ENCODE measurements at places on chromosomes 16 and 17.

- no peak for DNase-seq
These were observed 110.3 kb downstream of the BANP start for GRCh38 chr16:88061346-88062110.

- DNase-seq = no peak
These were observed 19.7 kb upstream of the CDR2 start for GRCh38 chr16:22394121-22394520.

GRCh38 chr17:59620518-59621259 lies 994 bp downstream of the CLTC start:
- peak; percentile 43 for DNase-seq

DNA sequence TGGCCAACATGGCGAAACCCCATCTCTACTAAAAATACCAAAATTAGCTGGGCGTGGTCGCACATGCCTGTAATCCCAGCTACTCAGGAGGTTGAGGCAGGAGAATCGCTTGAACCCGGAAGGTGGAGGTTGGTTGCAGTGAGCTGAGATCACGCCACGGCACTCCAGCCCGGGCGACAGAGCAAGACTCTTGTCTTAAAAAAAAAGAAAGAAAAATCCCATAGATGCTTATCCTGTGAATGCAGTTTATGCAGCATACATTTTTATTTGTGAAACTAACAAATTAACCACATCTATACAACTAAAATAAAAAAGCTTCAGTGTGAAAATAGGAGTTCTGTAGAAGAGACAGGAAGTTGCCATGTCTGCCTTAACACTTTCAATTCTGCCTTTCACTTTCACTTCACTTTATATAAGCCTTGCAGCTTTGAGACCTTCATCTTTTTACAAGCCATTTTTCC lies 7.1 kb downstream of the IGSF6 start:
- DNase-seq = peak; percentile 25

- DNase-seq = no peak
These were observed 5.6 kb downstream of the ALOX12 start for GRCh38 chr17:7001318-7001961.

- DNase-seq = peak; percentile 66
These were observed 339.8 kb upstream of the PSMD7 start for GRCh38 chr16:73956587-73957494.

DNA sequence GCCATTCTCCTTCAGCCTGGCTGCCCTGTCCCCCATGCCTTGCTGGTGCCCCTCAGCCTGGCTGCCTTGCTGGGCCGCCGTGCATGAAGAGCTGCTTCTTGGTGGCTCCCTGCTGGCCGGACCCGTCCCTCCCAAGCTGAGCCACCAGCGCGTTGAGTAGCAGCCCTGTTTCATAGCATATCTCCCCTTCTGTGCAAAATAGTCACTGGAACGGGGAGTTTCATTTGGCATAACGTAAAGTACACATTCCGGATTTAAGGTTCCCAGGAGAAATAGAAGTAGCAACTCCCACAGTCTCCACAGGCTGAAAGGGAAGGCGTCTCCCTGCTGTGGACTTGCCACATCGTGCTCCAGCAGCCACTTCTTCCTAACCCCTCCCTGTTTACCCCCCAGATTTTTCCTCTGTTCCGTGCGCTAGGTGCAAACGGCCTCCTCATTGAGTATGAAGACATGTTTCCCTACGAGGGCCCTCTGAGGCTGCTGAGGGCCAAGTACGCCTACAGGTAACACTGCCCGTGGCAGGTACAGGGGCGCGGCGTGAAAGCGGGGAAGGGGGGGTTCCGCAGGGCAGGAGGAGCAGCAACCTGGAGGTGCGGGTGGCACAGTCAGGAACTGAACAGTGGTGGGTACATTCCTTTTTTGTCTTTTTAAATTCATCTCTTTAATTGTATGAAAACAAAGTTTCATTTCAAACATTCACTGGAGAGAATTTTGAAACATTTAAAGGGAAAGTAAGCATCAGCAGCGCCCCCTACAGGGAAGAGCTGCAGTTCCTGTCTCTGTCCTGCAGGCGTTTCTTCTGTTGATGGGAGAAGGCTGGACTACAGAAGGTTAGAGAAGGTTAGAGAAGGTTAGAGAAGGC lies 5.8 kb upstream of the OGFOD3 start:
- peak; percentile 75 for DNase-seq

GRCh38 chr17:47222047-47222446 lies 12.9 kb downstream of the MYL4 start:
- DNase-seq = no peak

DNA sequence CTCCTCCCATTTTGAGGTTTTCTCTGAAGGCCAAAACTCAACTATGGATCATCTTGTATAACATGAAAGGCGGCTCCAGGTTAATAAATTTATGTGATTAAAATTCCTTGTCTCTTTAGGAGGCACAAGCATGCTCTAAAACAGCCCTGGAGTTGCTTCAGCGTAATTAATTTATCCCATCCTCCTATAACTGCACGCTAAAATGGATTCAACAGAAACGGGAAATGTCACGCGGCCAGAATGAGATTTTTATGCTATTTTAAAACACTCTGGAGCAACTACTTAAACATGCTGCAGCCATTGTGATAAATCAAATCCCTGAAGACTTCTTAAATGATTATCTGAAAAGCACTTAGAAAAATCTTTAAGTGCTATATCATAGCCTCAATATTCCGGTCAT lies 106.6 kb downstream of the ADAMTS18 start:
- DNase-seq = no peak

- DNase-seq = no peak
These were observed 4.1 kb downstream of the PECAM1 start for GRCh38 chr17:64386412-64387144.

- no peak for DNase-seq
These were observed 304.6 kb upstream of the FOXF1 start for GRCh38 chr16:86205521-86206245.

- DNase-seq = no peak
These were observed 149.2 kb downstream of the MAF start for GRCh38 chr16:79451196-79451816.

GRCh38 chr17:2175294-2175628 lies 120.4 kb downstream of the HIC1 start:
- DNase-seq = no peak

DNA sequence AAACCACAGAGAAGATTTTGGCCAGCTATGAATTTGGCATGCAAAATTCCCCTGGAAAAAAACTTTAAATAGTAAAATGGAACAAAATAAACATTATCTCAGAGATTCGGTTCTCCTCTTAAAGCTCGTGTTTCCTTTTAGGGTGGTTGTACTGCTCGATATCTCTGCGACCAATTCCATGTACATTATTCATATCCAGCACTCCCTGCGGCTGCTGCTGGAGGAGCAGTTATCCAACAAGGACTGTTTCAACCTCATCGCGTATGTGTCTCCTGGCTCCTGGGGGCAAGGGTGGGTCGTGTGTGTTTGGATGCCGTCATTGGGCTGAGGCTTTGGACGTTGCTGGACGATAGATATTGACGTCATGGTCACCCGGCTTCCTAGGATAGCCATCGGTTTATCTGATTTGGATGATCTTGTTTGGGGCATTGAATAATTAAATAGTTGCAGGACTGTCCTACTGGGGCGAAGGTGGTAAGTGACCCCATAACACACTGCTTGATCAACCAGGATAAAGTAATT lies 33.8 kb downstream of the VWA3A start:
- no peak for DNase-seq

DNA sequence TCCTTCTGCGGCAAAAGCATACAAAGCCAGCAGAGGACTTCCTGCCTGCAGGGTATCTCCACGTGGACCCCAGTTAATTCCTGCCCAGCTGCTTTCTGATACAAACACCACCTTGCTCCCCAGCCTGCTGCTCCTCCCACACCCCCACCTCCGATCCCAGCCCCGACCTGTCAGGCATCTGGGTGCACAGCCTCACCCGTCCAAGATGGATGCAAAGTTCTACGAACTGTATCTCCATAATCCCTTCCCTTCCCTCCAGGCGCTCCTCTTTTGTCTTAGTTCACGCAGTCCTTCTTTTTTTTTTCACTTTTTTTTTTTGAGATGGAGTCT lies 15.6 kb upstream of the FOXJ1 start:
- DNase-seq = no peak

DNA sequence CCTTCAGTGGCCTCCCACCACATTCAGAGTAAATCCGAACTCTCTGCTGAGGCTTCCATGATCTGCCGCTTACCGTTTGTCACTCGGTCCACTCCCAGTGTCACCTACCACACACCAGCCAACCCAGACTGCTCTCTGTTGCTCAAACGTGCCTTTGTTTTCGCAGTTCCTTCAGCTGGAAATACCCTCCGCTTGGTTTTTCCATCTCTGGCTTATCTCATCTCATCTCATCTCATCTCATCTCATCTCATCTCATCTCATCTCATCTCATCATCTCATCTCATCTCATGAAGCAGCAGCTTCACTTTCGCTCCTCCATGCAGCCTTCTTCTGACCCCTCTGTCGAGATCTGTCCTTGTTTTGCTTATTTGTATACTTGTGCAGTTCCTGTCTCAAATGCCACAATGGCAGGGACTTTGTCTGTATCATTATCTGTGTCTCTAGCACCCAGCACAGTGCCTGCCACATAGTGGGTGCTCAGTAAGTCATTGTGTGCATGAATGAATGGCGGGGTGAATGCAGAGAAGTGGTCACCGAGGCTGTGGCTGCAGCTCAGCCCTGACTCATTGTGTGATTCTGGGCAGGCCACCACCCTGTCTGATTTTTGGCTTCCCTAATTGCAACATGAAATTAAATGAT lies 3.8 kb upstream of the SNX20 start:
- no peak for DNase-seq

GRCh38 chr17:3026125-3026855 lies 37.1 kb downstream of the OR1D5 start:
- DNase-seq = no peak

DNA sequence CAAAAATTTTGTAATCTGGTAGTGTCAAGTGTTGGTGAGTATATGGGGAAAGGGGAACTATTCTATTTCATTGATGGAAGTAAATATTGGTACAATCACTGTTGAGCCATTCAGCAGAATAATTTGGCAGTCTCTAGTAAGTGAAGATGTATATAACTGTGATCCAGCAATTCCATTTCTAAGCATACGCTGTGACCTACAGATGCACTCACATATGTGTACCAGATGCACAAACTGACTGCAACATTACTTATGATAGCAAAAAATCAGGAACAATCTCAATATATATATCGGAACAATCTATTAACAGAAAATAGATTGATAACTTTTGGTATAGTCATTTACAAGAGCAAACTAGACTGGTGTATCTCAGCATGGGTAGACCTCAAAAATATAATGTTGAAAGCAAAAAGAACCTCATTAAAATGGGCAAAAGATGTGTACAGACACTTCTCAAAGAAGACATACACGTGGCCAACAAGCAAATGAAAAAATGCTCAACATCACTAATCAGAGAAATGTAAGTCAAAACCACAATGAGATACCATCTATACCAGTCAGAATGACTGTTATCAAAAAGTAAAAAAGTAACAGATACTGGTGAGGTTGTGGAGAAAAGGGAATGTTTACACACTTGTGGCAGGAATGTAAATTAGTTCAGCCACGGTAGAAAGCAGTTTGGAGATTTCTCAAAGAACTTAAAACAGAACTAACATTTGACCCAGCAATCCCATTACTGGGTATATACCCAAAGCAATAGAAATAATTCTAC lies 20.7 kb downstream of the ADAP2 start:
- no peak for DNase-seq

DNA sequence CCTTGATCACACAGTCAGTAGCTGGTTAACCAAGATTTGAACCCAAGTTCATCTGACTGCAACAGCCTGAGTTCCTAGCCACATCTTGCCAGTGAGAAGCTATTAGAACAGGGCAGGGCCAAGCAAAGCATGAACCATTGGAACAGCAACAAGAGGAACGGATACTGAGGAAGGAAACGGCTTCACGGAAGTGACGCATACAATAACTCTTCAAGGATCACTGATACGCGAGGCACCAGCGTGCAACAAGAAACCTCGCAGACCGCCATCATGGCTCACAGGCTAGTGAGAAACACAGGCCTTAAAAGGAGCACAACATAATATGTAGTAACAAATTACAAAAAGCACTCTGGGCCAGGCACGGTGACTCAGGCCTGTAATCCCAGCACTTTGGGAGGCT lies 114.9 kb downstream of the CDYL2 start:
- no peak for DNase-seq

DNA sequence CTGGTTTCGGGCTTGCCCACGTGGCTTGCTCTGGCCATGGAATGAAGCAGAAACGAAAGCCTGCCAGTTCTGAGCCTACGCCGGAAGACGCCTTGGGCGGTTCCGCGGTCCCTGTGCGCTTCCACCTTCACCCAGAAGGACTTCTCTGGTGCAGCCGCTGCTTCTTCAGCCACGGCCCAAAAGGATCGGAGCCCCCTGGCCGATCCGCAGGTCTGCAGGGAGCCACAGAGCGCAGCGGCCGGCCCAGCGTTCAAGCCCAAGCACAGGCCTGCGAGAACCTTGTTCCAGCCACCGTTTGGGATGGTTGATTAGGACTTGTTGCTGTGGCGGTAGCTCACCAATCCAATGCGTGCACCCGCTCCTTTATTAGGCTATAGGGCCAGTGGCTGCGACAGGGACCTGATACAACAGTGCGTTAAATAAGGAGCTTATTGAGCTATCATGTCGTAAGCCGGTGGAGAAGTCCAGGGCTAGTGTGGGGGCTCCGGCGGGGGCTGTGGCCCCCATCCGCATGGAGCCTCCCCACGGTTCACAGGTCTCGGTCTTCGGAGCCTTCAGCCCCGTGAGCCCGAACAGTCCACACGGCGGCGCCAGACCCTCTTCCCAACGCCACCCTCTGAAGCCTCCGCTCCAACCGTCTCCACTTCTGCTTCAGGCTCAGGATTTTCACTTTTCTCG lies 10.2 kb upstream of the MPP2 start:
- DNase-seq = no peak

DNA sequence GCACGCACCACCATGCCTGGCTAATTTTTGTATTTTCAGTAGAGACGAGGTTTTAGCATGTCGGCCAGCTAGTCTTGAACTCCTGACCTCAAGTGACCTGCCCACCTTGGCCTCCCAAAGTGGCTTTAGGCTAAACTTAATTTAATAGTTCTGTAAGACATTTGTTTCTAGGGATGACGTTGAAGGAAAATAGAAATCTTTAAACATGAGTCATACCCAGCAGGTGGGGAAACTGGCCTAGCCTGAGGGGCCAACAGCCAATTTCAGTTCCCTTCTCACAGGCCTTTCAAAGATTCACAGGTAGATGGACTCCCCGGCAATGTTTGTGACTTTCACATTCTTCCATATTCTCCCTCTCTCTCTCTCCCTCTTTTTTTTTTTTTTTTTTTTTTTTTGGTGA lies 18.1 kb upstream of the ITPRIPL2 start:
- DNase-seq = no peak
